ENCODE measurements at places on chromosomes 12 and 14. TPM values are rescaled to one million over a fixed set of nuclear protein-coding genes. Genes with fewer than 3 reads are reported as not detected.
A peak's percentile ranks its signal among the peaks of the same experiment; 100 is the strongest.

- DNase-seq: no peak
Measured at GRCh38 chr12:12661086-12661856, 34.7 kb downstream of the GPR19 start.

The PTPRO gene
- not detected for total RNA-seq

DNA sequence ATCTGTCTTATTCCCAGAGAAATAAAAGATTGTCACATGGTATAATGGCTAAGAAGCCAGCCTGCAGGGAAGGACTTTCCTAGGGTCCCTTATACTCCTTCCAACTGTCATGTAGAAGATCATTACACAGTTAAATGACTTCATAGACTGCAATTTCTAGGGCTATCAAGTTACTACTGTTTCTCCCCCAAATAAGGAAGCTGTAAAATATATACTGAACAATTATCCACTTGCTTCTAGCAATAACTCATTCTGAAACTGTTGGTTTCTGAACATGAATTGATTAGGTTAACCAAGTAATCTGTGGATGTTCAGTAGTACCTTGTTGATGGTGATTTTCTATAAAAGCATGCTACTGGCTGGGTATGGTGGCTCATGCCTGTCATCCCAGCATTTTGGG is 44.6 kb downstream of the A2ML1 start:
- DNase-seq: no peak

The YBX3 gene
- total RNA-seq: 567 TPM

The TAS2R50 gene
- total RNA-seq: 2.3 TPM

The KLRC3 gene
- not detected for total RNA-seq

DNA sequence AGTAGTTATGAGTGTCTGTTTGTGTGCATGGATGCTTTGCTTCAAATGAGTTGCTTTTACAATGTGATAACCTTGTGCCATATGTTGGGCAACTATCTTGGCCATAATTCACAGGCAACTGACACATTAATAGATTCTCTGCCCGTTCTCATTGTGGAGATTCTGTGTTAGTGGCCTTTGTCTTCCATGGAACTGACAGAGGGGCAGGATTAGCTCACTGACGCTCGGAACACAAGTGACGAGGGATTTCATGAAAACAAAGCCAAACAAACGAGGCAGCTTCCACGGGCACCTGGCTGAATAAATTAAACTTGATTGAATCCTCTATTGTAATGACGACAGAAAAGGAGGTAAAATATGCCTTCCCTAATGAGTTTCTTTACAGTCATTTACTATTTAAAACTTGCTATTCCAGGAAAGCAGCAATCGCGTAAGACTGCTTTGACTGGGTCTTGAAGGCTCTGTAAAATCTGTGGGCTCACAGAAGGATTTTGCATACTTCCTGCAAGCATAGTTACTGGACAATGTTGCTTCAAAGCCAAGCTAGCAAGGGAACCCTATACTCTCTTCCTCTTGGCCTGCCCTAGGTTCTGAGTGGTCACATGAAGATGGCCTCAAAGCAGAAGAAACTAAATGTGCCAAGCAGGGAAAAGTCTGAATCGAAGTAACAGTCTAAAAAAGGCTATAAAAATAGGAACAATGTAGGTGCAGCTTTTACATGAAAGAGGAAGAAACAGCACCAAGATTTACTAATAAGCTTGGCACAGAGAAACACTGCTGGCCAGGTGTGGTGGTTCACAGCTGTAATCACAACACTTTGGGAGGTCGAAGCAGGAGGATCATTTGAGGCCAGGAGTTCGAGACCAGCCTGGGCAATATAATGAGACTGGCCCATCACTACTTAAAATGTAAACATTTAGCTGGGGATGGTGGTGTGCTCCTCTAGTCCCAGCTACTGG is 28.1 kb upstream of the SINHCAF start:
- no peak for DNase-seq

DNA sequence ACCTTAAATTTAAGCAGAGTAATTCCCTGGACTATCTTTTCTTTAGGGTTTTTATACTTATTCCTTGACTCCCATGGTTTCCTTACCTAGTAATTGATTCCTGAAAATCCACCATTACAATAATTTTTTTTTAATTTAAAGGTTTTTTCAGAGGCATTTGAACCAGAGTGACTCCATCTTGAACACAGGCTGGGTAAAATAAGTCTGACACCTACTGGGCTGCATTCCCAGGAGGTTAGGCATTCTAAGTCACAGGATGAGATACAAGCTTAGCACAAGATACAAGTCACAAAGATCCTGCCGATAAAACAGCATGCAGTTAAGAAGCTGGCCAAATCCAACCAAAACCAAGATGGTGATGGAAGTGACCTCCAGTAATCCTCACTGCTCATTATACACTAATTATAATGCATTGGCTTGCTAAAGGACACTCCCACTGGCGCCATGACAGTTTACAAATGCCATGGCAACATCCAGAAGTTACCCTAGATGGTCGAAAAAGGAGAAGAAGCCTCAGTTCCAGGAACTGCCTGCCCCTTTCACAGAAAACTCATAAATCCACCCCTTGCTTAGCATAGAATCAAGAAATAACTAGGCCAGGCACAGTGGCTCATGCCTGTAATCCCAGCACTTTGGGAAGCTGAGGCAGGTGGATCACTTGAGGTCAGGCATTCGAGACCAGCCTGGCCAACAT is 53.6 kb downstream of the SLC25A21 start:
- DNase-seq: no peak

GRCh38 chr14:24145219-24145618 is 1.2 kb downstream of the PSME2 start:
- DNase-seq: no peak

The FZD10 gene
- total RNA-seq: not detected

DNA sequence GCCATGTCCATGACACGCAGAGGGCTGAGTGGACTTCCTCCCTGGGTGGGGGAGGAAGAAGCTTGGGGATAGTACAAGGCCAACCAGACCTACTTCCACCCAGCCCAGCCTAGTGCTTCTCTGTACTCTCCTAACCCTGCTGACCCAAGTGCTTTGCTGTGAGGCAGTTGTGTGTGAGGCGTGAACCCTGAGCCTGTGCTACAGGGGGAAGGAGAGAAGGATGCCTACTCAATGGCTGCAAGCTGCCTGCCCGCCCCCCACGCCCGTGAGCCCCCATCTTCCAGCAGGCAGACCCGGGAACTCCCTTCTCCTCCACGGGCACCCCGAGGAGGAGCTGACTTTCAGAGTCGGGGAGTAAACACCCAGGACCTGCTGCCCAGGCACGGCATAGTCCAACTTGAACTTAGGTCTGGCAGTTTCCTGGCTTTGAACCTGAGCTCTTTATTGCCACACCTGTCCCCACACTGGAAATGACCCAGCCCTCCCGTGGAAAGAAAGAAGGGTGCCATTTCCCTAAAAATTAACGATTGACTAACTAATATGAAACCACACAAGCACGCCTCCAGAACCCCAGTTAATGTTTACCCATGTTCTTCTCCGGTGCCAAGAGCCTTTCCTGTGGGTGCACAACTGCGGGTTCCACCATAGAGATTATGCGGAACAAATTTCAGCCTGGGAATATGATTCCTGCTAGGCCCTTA is 10.8 kb downstream of the ALDH2 start:
- DNase-seq: no peak

DNA sequence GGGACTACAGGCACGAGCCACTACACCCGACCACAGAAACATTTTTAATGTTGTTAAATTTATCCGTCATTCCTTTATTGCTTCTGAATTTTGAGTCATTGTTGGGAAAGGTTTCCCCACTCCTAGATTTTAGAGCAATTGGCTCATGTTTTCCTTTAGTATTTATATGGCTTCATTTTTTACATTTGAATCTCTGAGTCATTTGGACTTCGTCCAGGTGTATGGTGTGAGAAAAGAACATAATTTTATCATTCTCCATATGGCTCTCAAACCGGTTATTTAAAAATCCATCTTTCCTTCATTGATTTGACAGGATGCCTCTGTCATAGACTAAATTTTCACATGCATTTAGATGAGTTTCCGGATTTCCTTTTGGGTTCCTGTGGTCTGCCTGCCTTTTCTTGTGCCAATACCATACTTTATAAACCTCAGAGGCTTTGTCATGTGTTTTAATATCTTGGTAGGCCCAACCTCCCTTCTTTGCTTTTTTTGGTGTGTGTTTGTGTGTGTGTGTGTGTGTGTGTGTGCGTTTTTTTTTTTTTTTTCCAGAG is 30.9 kb downstream of the LRTM2 start:
- no peak for DNase-seq

DNA sequence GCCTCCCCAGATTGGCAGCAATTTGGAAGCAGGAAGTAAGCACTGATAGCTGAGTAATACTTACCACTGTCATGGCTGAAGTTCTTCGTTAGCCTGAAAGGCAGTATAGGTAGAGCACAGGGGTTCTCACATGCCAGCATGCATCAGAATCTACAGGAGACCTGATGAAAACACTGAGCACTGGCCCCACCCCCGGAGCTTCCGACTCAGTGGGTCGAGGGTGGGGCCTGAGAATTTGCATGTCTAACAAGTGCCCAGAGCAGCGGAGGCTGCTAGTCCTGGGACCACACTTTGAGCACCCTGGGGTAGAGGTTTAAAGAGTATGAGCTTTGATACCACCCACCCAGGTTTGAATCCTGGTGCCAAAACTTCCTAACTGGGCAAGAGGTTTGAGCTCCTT is 89.6 kb downstream of the FBXW8 start:
- DNase-seq: no peak

DNA sequence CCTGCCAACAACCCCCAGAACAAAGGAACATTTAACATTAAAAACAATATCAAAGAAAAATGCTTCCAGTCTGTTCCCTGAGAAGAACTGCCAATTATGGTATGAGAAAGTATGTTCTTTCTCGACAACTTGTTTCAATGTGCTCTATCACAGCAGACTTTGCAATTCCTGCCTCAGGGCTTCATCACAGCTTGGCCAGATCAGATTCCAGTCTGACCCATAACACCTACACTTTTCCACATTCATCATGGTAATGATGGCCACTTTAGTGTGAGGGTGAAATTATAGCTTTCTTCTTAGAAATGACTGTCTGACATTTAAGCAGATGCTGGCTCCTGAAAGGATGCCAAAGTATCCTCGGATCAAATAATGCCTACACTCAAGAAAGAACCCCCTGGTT is 17.0 kb downstream of the NEK9 start:
- no peak for DNase-seq

GRCh38 chr12:68623059-68623458 is 12.4 kb downstream of the RAP1B start:
- DNase-seq: no peak

GRCh38 chr14:94542111-94542810 is 19.0 kb upstream of the SERPINA4 start:
- DNase-seq: no peak

DNA sequence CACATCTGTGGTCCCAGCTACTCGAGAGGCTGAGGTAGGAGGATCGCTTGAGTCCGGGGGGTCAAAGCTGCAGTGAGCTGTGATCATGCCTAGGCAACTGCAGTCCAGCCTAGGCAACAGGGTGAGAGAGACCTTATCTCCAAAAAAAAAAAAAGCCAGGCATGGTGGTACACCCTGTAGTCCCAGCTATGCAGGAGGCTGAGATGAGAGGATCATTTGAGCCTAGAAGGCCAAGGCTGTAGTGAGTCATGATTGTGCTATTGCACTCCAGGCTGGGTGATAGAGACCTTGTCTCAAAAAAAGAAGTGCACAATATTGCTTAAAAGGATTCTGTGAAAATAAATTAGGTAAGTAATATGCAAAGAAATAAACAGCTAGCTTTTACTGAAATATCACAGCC is 17.0 kb downstream of the NAA25 start:
- no peak for DNase-seq

The DPY19L2 gene
- not detected for total RNA-seq

DNA sequence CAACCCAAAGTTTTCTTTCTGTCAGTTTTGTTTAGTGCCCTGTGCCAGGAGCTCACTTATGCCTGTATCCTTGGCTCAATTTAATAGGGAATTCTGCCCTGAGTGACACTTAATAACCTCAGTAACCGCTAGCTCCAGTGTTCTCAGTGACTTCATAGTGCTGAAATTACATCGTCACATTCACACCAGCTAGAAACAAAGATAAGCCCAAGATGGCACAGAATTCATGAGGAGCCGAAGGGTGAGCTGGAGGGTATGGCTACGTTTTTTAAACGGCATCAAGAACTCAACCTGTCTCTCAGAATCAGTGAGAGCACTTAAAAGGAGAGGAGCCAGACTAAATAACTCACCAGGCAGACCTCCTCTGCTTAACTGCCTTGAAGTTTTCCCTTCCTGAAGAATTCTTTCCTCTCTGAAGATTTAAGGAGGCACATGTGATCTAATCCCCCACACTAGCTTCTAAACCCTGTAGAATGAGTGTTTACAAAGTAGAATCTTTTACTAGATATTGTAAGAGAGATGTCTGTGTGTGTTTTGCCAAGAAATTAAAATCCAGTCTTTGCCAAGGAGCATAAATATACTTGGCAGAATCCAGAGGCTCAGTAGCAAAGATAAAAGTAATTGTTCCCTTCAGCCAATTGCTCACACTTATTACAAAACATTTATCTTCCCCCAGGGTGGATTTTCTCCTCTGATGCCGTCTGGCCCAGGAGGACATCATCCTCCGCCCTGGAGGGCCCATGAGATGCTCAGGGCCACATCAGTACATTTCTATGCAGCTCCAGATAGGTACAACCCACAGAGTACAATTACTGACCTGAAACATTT is 37.3 kb downstream of the PTGER2 start:
- no peak for DNase-seq

- no peak for DNase-seq
Measured at GRCh38 chr12:2691345-2692071, 103.3 kb upstream of the FKBP4 start.

DNA sequence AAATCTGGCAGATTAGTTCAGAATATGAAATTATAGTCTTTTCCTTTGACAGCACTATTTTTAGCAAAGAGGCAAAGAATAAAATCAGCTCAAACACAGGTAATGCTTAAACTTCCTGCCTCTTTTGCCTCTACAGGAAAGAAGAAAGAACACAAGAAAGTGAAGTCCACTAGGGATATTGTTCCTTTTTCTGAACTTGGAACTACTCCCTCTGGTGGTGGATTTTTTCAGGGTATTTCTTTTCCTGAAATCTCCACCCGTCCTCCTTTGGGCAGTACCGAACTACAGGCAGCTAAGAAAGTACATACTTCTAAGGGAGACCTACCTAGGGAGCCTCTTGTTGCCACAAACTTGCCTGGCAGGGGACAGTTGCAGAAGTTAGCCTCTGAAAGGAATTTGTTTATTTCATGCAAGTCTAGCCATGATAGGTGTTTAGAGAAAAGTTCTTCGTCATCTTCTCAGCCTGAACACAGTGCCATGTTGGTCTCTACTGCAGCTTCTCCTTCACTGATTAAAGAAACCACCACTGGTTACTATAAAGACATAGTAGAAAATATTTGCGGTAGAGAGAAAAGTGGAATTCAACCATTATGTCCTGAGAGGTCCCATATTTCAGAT is 17.4 kb downstream of the TMPO start:
- DNase-seq: no peak

DNA sequence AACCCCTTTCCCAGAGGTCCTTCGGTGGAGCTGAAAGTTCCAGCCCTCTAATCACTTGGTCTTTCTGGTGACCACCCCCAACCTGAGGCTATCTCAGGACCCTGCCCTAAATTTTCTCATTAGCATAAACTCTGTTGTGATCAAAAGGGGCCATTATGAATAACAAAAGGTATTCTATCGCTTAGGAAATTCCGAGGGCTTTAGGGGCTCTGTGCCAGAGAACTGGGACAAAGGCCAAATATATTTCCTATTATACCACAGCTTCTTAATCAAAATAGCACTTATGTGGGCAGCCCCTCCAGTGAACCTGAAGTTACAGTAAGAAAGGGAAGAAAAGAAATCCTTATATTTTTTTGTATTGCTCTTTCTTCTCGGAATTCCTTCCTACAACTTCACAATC is 125.3 kb upstream of the NPAS3 start:
- DNase-seq: no peak

GRCh38 chr12:57888409-57889157 is 42.1 kb upstream of the CTDSP2 start:
- peak; percentile 55 for DNase-seq
